Dorsolateral prefrontal cortex (tissue), 122 donors: ENCODE measurements at places on chromosomes 5 and 9.

GRCh38 chr9:99978221-99978620 lies 71.8 kb downstream of the STX17 start:
- DNase-seq, result no peak

GRCh38 chr5:149422366-149423048 lies 43.4 kb upstream of the IL17B start:
- no peak for DNase-seq

DNA sequence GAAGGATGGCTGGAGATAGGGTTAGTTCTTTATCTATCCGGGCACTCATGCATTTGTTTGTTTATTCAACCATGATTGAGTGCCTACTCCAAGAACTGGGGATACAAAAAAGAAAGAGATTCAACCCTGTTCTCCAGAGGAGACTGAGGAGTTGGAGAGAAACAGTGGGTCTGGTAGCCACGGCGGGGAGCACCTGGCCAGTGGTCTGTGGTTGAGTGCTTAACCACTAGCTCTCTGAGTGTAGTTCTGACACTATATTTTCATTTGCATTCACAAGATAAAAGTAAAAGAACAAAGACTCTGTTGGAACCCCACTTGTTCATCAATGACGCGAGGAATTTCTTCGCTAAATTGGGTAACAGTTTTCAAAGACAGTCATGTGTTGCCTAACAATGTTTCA lies 295.5 kb upstream of the MSX2 start:
- DNase-seq, result no peak

- DNase-seq, result no peak
These were observed 80.3 kb upstream of the SLC25A51 start for GRCh38 chr9:37984278-37984671.

GRCh38 chr9:126836216-126836615 lies 24.2 kb upstream of the ZBTB34 start:
- DNase-seq, result no peak

GRCh38 chr5:164359260-164360255 lies 854.1 kb downstream of the MAT2B start:
- DNase-seq, result no peak

DNA sequence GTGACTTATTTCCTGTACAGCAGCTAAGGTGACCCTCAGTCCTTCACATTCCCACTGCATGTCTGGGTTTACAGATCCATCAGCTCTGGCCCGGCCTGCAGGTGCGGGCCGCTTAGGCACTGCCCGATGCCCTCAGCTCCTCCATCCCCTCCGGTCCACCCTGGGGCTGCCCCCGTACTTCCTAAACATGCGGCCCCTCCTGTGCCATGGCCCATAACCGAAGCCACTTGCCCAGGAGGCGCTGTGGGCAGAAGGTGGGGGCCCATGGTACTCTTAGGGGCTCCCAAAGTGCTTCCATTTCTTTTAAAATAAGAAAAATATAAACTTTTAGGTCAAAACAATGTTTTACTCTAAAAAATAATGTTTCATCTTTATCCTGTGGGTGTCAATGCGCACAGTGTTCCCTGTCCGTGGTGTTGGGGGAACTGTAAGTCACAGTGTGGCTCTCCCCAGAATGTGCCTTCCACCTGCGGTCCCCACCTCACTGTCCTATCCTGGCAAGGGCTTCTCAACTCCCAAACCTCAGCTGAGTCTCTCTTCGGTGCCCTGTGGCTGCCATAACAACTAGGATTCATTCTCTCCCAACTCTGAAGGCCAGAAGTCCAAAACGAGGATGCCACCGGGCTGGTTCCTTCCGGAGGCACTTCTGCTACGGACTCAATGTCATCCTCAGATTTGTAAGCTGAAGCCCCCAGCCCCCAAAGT lies 132.7 kb upstream of the LPCAT1 start:
- DNase-seq, result no peak

- DNase-seq, result no peak
These were observed 27.3 kb upstream of the DAP start for GRCh38 chr5:10788358-10788757.

GRCh38 chr5:8844847-8845246 lies 701.0 kb downstream of the SEMA5A start:
- no peak for DNase-seq

- no peak for DNase-seq
These were observed 245.2 kb downstream of the EFNA5 start for GRCh38 chr5:107425541-107426031.

- DNase-seq, result peak; percentile 27
These were observed 163.1 kb downstream of the PAX5 start for GRCh38 chr9:36870960-36871359.

- DNase-seq, result no peak
These were observed 35.4 kb upstream of the C5orf47 start for GRCh38 chr5:173953528-173954090.

- DNase-seq, result peak; percentile 71
These were observed 80.0 kb upstream of the LRRTM2 start for GRCh38 chr5:138955013-138955660.

DNA sequence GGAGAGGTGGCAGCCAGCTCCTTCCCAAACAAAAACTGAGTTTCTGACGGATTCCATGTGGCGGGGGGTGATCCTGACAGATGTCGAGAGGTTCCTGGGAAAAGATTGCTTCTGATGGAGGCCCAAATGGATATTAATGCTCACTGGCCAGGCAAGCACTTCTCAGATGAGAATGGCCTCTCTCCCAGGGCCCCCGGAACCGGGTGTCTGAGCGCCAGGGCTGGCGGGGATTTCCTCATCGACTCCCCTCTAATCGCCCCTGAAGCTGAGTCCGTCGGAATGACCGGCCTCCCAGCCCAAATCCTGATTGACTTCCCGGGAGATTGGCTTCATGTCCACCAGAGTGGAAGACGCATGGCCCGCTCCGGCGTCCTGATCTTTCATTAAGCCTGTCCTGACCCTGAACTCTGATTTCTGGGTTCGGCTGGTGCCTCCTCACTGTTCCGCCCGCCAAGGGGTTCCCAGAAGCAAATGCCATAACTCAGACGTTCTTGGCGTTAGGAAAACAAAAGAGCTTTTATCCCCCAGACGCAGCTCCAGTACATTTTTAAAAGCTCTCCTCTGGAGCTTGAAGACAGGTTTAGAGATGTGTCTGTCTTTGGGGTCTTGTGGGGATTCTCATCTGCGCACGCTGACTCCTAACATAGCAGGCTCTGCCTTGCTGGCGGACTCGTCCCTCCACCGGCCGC lies 17.6 kb downstream of the FIBCD1 start:
- no peak for DNase-seq

GRCh38 chr9:107175816-107176435 lies 107.2 kb upstream of the RAD23B start:
- DNase-seq, result no peak

DNA sequence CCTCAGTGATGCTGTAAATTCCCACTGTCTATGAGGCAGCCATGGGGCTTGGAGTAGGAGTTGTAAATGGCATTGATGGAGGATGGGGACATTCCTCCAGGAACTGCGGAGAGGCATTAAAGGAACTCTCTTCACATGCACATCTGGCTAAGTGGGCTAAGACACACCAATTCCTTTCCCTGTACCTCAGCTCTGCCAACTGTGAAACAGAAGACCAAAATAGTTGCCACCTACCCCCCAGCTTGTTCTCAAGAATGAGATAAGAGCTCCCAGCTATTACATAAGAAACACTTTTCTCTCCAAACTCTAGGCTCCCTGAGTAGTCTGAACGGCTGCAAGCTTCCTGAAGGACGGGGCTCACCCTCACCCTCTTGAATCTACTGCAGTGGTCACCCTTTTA lies 144.6 kb upstream of the SLC30A5 start:
- DNase-seq, result peak; percentile 53

GRCh38 chr9:99058964-99059921 lies 45.7 kb upstream of the TGFBR1 start:
- no peak for DNase-seq

GRCh38 chr5:68804343-68804742 lies 289.5 kb upstream of the SLC30A5 start:
- no peak for DNase-seq

- no peak for DNase-seq
These were observed 112.5 kb upstream of the GAS1 start for GRCh38 chr9:87059772-87060171.

DNA sequence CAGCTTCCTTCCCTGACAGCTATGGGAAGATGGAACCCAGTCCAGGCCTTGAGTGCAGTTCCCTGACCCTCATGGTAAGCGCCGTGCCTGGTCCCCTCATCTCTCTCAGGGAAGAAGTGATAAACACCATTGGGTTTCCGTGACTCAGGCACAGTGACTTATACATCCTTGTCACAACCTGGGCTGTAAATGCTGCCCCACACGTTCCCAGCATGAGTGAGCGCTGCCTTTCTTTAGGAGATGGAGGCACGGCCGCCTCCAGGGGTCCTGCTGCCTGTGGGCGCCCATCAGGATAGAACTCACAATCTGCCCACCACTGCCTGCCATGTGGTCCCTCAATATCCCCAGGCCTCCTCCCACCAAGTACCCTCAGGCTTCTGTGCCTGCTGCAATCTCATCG lies 8.3 kb upstream of the NKD2 start:
- peak; percentile 20 for DNase-seq

DNA sequence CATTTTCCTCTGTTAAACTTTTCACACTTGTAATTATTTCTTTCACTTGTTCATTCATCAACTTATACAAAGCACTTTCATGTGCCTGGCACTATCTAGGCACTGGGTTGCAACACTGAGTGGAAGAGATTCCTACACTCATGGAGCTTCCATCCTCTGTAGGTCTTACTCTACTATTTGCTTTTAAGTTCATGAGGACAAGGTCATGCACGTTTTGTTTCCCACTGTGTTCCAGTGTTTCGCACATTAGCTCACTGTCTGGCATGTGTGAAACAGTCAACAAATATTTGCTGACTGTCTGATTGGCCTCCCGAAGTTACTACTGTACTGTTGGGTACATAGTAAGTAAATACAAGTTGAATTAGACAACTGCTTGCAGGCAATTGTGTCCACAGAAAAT lies 87.9 kb upstream of the IFNK start:
- no peak for DNase-seq
